ENCODE measurements at places on chromosomes 3 and 15.
A peak's percentile ranks its signal among the peaks of the same experiment; 100 is the strongest.

DNA sequence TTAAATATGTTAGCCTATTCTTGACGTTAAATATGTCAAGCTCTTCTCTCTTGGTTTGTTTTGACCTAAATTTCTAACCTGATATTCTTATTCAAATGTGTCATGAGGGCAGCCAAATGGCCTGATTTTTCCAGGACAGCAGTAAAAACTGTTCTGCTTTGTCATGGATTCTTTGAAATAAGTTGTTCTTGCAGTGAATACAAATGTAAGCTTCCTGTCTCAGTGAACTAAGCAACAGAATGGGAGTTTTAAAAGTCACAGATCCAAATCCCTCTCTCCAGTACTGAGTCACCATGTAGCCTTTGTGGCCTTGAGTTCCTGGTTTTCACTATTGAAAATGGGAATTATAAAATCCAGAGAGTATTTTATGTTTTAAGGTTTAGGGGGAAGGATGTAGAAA, 301.8 kb downstream of the NLGN1 start:
- DNase-seq: no peak

GRCh38 chr3:43223670-43224364, 62.5 kb upstream of the SNRK start:
- peak; percentile 16 for DNase-seq

DNA sequence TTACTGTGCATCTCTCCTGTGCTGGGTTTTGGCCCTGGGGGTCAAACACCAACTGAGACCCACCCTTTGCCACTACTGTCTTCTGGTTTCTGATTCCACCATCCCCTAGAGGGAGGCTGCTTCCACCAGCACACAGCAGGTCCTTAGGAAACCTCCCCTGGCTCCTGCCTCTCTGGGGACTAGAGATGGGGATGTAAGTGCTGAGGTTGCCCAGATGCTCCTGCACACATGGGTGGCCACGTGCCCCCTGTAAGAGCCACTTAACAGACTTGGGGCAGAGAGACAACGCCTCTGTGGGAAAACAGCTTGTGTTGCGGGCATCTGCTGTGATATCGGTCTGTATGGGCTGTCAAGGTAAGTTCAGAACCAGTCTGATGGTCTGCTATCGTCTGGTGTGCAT, 83.4 kb downstream of the ATP2B2 start:
- no peak for DNase-seq

GRCh38 chr3:4746241-4746958, 232.8 kb upstream of the BHLHE40 start:
- peak; percentile 77 for DNase-seq

DNA sequence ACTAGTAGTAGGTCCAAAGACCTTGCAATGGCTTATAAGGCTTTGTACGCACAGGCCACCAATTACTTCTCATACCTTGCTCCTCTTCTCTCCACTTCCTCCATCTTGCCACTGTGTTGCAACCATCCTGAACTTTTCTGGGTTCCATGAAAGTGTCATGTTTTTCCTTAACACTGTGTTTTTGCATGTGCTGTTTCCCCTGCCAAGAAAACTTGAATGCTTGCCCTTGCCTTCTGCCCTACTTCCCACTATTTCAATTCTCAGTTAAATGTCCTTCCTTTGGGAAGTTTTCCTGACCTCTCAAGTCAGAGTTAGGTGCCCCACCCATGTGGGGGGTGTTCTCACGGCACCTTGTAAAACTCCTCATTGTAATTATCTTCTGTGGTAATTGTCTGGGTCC, 182.8 kb downstream of the THRB start:
- DNase-seq: no peak

DNA sequence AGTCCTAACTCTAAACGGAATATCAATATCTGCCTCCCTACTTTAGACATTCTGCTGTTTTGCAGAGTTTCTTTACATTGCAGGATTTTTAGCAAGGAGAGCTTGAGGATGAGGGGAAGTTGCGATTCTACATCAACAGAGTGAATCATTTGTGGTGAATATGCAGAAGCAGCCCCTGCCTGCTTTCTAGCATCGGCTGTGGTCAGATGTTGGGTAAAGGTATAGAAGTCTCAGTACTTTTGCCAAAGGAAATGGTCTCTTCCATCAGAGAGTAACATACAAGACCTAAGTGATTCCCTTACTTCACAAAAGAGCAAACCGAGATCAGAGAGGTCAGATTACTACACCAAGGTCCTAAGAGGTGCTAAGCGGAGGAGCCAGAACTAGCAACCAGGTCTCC, 15.2 kb downstream of the ST3GAL6 start:
- DNase-seq: no peak

- DNase-seq: peak; percentile 30
These were observed 109.2 kb downstream of the NEDD4 start for GRCh38 chr15:55884223-55884622.

DNA sequence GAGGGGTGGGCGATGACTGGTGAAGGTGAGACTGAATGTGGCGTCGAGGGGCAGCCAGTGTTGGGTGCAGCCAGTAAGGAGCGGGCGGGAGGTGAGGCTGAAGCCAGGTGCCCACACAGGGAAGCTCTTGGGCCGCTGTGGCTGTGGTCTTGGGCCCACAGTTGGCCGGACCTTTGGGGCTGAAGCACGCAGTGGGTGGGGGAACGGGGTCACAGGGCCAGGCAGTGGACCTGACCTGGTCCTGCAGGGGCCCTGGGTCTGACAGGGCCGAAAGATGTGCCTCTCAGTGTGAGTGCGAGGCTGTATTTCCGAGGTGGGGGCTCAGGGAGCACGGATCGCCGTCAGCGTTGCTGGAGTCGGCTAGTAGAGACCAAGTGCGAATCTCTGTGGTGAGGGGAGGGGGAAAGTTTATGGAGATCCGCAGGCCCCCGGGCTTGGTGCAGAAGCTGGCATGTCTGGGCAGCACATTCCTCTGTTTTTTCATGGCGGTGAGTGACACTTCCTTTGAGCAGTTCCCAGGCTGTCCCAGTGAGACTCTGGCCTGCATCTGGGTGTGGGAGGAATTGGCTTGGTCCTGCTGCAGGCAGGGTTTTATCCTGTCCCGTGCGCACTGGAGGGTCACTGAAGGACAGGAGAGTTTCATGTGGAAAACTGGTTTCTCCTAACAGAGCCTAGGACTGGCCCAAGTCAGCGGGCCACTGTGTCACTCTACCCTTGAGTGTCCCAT, 100.8 kb downstream of the TMEM266 start:
- no peak for DNase-seq

- no peak for DNase-seq
These were observed 300.4 kb upstream of the ROPN1 start for GRCh38 chr3:124292329-124292728.

GRCh38 chr3:44016818-44017217, 224.9 kb upstream of the TOPAZ1 start:
- DNase-seq: no peak

DNA sequence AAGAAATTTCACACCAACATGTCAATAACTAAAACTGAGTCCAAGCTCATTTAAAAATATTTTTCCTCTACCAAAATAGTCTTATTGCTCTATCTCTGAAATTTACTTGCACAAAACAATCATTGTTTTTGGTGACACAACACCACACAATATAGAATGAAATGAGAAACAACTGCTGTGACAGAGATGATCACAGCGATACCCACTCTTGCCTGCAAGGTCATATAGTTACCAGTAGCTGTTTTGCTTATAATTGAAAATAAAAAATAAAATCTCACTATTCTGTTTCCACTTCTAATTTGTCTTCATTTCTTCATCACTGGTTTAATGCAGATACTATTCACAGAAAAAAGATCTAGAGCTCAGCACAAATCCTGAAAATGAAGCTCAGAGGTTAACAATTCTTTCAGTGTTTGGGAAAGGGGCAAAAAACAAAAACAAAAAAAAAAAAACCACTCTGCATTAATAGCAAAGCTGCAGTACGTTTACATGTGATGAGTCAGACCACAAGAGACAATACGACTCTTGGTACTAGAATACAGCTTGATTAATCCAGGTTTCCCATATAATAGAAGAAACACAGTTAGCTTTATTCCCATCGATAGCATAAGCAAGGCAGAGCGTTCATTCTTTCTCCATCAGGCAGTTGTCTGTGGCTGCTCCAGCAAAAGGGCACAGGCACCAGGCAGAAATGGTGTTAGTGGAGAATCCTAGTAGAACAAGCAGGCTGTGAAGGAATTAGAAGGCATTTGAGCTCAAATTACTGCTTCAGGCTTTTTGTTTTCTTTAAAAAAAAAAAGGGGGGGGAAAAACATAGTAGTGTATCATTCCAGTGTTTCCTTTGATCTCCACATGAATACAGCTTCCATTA, 773 bp downstream of the ANKRD28 start:
- peak; percentile 72 for DNase-seq

- DNase-seq: no peak
These were observed 18.3 kb upstream of the ACTC1 start for GRCh38 chr15:34813446-34814190.

- no peak for DNase-seq
These were observed 1.1 kb downstream of the KIF15 start for GRCh38 chr3:44762690-44763089.
